ENCODE measurements at places on chromosomes 7 and 10.

DNA sequence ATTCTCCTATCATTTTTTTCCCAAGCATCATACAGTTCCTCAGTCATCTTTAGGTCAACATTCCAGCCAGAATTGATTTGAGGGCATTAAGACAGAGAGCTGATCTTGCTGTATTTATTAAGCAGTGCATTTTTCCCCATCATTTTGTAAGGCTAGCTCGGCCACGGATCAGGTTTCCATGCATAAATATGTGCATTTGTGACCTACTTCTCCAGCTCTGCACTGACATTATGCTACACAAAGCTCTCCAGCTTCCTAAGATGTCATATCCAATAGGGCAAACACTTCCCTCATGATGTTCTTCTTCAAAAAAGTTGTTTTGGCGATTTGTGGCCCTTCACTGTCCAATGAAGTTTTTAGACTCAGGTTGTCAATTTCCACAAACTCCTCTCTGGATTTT lies 202.6 kb downstream of the C7orf25 start:
- DNase-seq, result no peak

DNA sequence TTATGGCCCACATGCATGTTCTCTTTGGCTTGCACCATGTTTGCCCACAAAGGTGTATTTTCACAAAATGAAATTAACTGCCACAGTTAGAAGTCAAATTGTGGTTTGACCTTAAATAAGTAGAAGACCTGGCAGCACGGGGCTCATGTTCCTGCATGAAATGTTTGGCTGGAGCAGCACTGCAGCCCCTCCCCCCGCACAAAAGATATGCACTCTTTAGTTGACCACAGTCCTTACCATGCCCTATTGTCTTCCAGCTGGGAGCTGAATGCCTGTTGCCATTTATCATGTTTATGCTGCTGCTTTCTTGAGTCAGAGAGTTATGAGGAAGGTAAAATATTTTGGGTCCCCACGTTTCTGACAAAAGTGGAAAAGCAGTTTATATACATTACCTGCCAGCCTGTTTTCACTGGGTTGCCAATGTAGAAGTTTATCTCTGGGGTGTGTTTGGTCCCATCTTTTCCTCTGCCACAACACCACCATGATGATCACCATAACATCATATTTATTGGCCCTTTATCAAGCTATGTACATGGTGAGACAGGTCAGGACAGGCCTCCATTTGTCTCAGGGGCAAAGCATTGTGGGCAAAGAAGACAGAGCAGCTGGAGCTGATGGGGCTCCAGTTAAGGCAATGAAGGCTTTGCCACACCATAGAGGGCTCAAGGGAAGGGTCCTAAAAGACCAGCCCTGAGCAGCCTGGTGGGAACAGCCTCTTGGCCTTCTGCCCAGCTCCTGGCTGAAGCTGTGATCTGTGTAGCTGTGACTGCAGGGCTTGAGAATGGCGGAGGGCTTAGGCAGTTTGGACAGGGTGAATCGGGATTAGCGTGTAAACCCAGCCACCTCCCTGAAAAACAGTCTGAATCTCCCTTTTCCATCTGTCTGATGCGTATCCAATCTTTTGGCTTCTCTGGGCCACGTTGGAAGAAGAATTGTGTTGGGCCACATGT lies 5.4 kb downstream of the PRF1 start:
- no peak for DNase-seq

- DNase-seq, result peak; percentile 26
Observed at GRCh38 chr7:155001756-155002410, 1.0 kb downstream of the PAXIP1 start.

GRCh38 chr10:5604961-5605360 lies 61.4 kb downstream of the ASB13 start:
- DNase-seq, result no peak

- no peak for DNase-seq
Observed at GRCh38 chr7:111381590-111381989, 180.7 kb downstream of the IMMP2L start.

GRCh38 chr10:4100380-4100779 lies 315.4 kb upstream of the KLF6 start:
- no peak for DNase-seq

DNA sequence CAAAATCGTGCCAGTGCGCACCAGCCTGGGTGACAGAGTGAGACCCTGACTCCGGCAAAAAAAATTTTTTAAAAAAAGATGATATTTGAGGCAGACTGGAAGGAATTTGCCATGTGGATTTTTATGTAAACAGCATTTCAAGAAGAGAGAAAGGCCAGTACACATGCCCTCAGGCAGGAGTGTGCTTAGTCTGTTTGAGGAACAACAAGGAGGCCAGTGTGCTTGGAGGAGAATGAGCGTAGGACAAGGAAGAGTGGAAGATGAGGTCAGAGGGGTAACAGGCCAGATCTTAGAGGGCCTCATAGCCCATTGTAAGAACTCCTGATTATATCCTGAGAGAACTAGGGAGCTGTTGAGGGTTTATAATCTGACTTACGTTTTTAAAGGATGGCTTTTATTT lies 17.2 kb upstream of the STRIP2 start:
- DNase-seq, result no peak
